ENCODE measurements at places on chromosomes 5 and 9.

DNA sequence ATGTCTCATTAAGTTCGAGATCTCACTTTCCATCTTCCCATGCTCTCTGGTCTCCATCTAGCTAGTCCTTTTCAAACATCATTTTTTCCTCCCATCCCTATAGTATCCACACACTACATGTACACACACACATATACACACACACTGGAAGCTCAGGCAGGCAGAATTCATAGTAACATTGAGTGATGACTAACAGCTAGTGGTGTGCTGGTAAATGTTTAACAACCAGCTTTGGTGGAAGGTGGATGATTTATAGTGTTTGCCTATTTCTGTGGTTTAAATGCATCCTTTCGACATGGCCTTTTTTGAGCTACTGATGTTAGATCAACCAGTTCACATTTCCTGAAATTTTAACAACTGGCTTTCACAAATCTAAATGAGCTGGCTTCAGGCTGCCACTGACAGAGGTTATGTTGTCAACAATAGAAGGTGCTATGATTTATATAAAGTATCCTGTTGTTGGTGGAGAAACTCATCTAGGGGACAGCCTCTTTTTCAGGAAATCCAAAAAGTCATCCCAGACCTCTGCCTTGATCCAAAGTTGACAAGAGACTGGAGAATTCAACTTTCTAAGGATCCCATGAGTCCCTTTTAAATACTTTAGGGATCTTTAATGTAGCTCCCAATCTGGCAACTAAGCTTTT lies 117.8 kb downstream of the CCDC192 start:
- DNase-seq = no peak

DNA sequence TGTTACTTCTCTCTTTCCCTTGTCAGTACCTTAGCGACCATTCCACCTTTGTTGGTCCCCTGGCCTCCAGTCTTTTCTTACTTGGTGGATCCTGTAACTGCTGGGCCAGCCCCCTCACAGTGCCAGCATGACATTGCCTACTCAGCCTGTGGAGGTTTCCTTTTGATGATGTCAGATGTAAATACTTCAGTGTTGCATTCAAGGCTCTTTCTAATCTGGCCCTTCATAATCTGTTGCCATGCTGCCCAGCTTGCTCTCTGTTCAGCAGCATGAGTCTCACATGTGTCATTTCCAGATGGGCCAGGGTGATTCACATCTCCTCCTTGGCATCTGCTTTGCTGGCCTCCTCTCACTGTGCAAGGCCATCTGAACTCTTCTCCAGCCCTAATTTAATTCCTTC lies 57.1 kb downstream of the MAST4 start:
- DNase-seq = peak; percentile 36

DNA sequence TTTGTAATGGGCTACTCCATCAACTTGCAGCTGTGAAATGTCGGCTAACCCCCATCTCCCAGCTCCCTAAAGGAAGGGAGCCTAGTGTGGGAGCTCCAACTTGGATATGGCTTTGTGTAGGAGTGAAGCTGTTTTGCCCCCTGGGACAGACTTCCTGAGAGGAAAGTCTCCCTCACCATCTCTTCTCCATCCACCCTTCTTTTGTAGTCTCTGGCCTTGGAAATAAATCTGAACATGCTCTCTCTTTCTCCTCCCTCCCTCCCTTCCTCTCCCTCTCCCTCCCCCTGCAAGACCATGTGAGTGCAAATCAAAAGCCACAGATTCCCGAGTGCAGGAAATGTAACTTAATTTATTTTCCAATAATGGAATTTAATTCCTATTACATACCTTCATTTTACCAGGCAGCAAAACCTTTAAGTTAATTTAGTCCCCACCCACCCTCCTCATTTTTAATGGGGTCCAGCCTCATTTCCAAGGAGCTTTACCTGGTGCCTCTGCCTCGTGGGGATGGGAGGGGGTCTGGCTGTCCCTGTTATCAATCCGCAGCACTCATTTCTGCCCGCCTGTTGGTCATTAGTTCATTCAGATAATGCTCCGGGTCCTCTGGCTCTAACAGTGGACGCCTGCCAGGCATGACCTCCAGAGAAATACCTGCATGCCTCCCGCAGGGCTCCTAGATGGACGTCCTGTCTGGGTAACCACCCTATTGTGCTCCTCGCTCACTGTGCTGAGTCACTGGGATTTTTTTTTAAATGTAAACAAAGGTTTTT lies 122.9 kb upstream of the TAF11L2 start:
- DNase-seq = no peak

DNA sequence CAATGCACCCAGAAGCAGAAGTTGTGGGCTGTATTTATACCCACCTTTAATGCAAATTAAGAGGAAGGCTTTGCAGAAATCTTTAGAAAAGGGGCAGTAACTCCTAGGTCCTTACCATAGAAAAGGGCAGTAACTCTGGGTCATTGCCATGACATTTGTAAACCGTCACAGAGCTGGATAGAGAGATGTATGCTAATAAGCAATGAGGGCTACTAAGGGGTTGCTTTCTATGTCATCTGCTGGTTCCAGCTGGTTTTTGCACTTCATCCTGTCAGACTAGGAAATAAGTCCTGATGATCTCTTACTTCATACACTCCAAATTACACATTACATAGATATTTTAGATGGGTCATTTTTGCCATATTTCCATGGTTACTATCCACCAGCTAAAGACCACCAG lies 299.1 kb upstream of the TYRP1 start:
- DNase-seq = no peak

GRCh38 chr5:170941788-170942187 lies 80.0 kb downstream of the RANBP17 start:
- no peak for DNase-seq

DNA sequence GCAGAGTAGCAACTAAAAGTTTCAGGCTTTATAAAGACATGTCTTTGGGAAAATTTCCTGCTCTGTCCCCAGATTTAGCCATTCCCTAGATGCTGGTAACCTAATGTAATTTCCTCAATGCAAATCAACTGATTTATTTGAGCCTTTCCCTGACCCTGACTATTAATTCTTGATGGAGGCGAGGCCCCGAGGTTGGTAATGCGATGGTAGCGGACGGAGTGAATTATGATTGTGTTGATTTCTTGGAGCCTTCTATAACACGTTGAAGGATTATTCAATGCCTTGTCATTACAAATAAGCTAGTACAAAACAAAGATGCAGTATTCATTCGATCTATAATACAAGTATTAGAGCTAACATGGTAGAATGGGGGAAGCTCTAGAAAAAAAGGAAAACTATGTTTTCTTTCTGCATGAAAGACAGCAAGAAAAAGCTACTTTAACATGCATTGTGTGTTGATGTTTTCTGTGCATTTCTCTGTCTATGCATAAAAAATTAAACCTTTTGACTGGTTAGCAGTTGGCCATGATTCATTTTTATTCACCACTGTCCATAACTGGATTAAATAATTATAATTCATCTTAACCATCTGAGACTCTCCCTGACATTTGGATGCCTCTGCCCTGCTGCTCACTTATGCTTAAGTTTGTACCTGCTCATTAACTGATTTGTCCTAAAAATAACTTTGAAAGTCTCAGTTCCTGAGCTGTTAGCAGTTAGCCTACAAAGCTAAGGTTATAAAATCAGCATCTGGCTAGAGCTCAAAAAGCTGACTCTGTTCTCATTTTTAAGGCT lies 490.2 kb upstream of the NUDT12 start:
- no peak for DNase-seq

DNA sequence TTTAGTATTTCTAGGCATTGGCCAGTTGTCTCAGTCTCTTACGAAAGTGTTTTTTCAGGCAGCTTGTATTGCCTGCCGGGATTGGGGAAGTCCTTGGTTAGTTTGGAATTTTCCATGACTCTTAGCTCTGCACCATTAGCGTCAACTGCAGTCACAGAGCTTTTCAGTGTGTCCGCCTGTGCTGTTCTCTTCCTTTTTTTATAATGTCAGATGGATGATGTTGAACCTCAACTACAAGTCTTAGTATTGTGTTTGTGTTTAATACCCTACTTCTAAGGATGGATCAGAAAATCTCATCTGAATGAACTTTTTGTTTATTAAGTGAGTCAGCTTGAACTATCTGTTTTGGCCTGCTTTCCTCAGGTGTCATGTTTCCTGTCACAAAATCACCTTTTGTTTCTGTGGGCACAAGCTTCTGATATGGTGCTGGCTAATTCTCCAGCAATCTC lies 33.1 kb downstream of the ATP6V0E1 start:
- peak; percentile 95 for DNase-seq

DNA sequence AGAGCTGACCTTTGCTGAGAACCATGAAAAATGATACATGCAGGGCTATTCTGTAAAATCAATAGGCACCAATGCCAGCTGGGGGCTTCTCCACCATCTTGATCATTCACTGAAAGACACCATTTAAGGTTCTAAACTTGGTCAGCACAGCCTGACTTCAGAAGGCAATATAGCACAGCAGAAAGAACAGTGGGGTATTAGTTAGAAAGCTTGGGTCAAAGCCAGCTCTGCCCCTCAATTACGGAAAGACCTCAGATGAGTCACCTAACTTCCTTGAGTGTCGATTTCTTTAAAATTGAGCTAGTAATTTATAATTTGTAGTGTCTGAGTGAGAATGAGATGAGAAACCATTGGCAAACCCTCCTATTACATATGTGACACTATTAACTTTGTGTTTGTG lies 3.4 kb downstream of the TNC start:
- DNase-seq = no peak

- DNase-seq = no peak
Measured at GRCh38 chr9:86241216-86241615, 18.2 kb downstream of the C9orf153 start.

- no peak for DNase-seq
Measured at GRCh38 chr5:33120671-33121070, 320.1 kb upstream of the TARS1 start.
